BJ (cell line): ENCODE measurements at places on chromosomes 11 and 22. TPM values are rescaled to one million over a fixed set of nuclear protein-coding genes. Genes with fewer than 3 reads are reported as not detected.

Gene TSGA10IP
- polyA plus RNA-seq: not detected in 2 replicates

Gene NPAS4
- polyA plus RNA-seq: 0.43 and 0.72 TPM in 2 replicates

Gene RNF215
- polyA plus RNA-seq: 11.1 and 15.8 TPM in 2 replicates

Gene SYCE3
- polyA plus RNA-seq: not detected in 2 replicates

Gene GLYAT
- not detected in 2 replicates for polyA plus RNA-seq

Gene HEPN1
- polyA plus RNA-seq: not detected in 2 replicates

Gene OR52I2
- polyA plus RNA-seq: not detected in 2 replicates

Gene EXPH5
- 0.38 and 0.80 TPM in 2 replicates for polyA plus RNA-seq

Gene FBLN1
- polyA plus RNA-seq: 681 and 1,033 TPM in 2 replicates

Gene MOV10L1
- polyA plus RNA-seq: 5.8 and 6.6 TPM in 2 replicates

Gene PRMT3
- polyA plus RNA-seq: 5.6 and 11.4 TPM in 2 replicates

Gene WT1
- not detected in 2 replicates for polyA plus RNA-seq

Gene NAALAD2
- polyA plus RNA-seq: not detected in 2 replicates

Gene CELSR1
- 0.65 and 1.0 TPM in 2 replicates for polyA plus RNA-seq

Gene DEFB131B
- not detected in 2 replicates for polyA plus RNA-seq

Gene KCTD14
- polyA plus RNA-seq: 1.8 and 2.1 TPM in 2 replicates

Gene BRSK2
- polyA plus RNA-seq: 0.18 and 0.28 TPM in 2 replicates

Gene GLYATL2
- polyA plus RNA-seq: 0.59 and 1.1 TPM in 2 replicates

Gene GLYATL1
- polyA plus RNA-seq: 0.26 and 0.49 TPM in 2 replicates

Gene ABCG4
- polyA plus RNA-seq: 0.06 and 0.17 TPM in 2 replicates

Gene BTBD10
- polyA plus RNA-seq: 26.9 and 50.9 TPM in 2 replicates

Gene NEFH
- polyA plus RNA-seq: 0.94 and 1.2 TPM in 2 replicates

Gene SHANK2
- polyA plus RNA-seq: 0.28 and 0.37 TPM in 2 replicates

Gene EPS8L2
- 27.6 and 44.4 TPM in 2 replicates for polyA plus RNA-seq
